Left cardiac atrium (tissue), 4 donors: ENCODE measurements at places on chromosomes 6 and 20. TPM values are rescaled to one million over a fixed set of nuclear protein-coding genes. Genes with fewer than 3 reads are reported as not detected.

Gene SLC22A7
- total RNA-seq: not detected

Gene OLIG3
- not detected for total RNA-seq

Gene CAGE1
- total RNA-seq: not detected

Gene C20orf141
- not detected for total RNA-seq

Gene RAMACL
- total RNA-seq: 0.71 TPM

Gene TBXT
- not detected for total RNA-seq

Gene HCRTR2
- not detected for total RNA-seq

Gene NNAT
- total RNA-seq: 4.0 TPM

Gene ARHGAP40
- not detected for total RNA-seq

Gene MRPL18
- total RNA-seq: 63.9 TPM

Gene GPR6
- not detected for total RNA-seq

Gene MYCT1
- 13.4 TPM for total RNA-seq

Gene TTK
- 0.52 TPM for total RNA-seq

Gene ZC3H12D
- total RNA-seq: 0.47 TPM

Gene DEFB124
- total RNA-seq: 0.44 TPM

Gene TP53TG5
- total RNA-seq: 2.0 TPM

Gene C6orf132
- 2.6 TPM for total RNA-seq

Gene MAP7
- 2.2 TPM for total RNA-seq

Gene EYS
- 0.44 TPM for total RNA-seq

Gene RAB44
- total RNA-seq: 0.12 TPM

Gene SPAG4
- 2.5 TPM for total RNA-seq

Gene OTOR
- total RNA-seq: not detected

Gene TAGAP
- total RNA-seq: 1.6 TPM

Gene WFDC10B
- not detected for total RNA-seq

Gene TRIM15
- not detected for total RNA-seq

Gene C6orf15
- not detected for total RNA-seq

Gene SNPH
- 5.5 TPM for total RNA-seq

Gene ADGRF5
- total RNA-seq: 56.9 TPM

Gene CTAGE9
- total RNA-seq: not detected

Gene F13A1
- total RNA-seq: 371 TPM

Gene KCNK5
- 1.2 TPM for total RNA-seq

Gene STX11
- 11.4 TPM for total RNA-seq

Gene TREM2
- 1.1 TPM for total RNA-seq

Gene LY86
- 2.4 TPM for total RNA-seq

Gene WFDC12
- total RNA-seq: not detected

Gene FAM83C
- not detected for total RNA-seq

Gene TREM1
- total RNA-seq: 3.0 TPM

Gene CD93
- 46.3 TPM for total RNA-seq

Gene RUNX2
- total RNA-seq: 0.44 TPM

Gene PAK5
- total RNA-seq: not detected

Gene RNF217
- 10.6 TPM for total RNA-seq

Gene TMEM217
- total RNA-seq: 1.9 TPM

Gene SMLR1
- not detected for total RNA-seq

Gene CLPSL1
- not detected for total RNA-seq

Gene RAET1G
- 0.55 TPM for total RNA-seq

Gene SRSF12
- total RNA-seq: 0.09 TPM

Gene CDH4
- 0.06 TPM for total RNA-seq

Gene IRF4
- 1.6 TPM for total RNA-seq

Gene ACTR5
- total RNA-seq: 3.6 TPM

Gene SMOC2
- total RNA-seq: 12.0 TPM

Gene NOX3
- total RNA-seq: not detected

Gene SLC17A1
- not detected for total RNA-seq

Gene RIPPLY2
- not detected for total RNA-seq

Gene DNAH8
- not detected for total RNA-seq

Gene MICB
- total RNA-seq: 2.1 TPM
